ENCODE measurements at places on chromosomes 3 and 15.

DNA sequence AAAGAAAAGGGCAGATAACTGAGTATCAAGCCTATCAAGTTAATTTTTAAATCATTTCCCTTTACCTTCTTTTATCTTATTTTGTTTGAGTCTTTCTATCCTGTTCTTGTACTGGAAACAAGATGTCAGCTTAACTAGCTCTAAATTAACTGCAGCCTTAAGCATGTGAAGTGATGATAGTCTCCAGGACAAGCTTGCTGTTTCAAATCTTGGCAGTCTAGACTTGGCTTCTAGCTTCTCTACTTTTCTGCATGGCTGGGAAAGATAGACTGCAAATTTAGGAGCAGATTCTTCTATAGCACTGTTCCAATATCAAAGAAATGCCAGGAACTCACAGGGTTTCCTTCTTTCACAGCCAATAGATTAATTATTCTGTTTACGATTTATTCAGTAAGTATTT lies 1034.4 kb downstream of the TUSC7 start:
- peak; percentile 64 for DNase-seq

DNA sequence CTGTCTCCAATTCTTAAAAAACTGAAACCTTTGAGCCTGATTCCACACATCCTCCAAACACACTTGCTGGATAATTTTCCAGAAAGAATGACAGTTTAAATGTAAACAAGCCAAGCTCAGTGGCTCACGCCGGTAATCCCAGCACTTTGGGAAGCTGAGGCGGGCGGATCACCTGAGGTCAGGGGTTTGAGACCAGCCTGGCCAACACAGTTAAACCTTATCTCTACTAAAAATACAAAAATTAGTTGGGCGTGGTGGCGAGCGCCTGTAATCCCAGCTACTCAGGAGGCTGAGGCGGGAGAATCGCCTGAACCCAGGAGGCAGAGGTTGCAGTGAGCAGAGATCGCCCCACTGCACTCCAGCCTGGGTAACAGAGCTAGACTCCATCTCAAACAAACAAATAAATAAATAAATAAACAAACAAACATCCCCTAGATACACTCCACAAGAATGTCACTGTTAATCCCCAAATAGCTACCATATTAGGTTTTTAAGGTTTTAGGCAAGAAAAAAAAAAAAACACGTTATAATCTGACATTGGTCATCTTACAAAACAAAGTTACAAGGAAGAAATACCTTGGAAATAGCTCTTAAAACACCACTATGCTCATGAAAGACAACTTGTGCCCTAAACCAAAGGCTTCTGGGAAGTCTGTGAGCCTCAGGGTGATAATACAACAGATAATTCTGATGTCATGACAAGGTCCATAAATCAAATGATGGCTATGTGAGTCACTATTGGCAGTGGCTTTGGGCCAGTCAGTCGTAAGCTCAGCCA lies 13.2 kb downstream of the TNIK start:
- peak; percentile 77 for DNase-seq

DNA sequence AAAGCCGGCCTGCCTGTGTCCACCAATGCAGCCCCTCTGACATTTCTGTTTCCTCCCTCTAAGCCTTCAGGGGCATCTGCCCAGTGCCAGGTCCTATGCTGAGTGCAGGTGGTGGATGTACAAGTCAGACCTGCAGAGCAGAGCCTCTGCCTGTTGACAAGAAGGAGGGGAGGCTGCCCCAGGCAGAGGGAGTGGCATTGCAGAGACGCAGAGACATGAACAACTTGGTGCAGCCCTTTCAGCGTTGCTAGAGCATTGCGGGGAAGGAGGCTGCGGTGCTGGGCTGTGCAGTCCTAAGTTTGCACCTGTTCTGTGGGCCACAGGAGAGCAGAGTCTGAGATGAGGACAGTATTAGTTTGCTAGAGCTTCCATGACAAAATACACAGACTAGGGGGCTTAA lies 65.2 kb downstream of the LSM3 start:
- no peak for DNase-seq

DNA sequence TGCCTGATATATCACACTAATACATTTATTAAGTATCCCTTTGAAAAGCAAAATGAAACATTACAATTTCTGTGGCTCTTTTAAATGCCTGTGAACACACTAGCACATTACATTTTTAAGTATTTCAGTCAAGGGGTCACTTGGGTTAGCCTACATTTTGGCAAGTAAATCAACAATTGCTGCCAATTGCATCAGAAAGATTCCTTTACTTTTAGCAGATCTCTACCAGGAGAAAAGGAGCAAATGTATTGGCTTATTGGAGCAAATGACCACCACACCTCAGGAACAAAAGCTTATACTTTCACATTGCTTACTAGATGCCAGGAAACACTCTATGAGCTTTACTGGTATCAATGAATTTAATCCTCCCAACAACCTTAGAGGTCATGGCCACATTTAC lies 947.1 kb downstream of the FHIT start:
- no peak for DNase-seq

GRCh38 chr3:187305881-187306280 lies 14.3 kb upstream of the MASP1 start:
- DNase-seq = no peak

DNA sequence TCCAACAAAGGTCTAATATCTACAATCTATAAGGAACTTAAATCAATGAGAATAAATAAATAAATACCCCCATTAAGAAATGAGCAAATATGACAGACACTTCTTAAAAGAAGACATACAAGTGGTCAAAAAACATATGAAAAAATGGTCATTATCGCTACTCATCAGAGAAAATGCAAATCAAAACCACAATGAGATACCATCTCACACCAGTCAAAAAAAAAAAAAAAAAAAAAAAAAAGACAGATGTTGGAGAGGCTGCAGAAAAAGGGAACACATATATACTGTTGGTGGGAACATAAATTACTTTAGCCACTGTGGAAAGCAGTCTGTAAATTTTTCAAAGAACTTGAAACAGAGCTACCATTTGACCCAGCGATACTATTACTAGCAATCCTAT lies 31.6 kb upstream of the OR5H6 start:
- no peak for DNase-seq

DNA sequence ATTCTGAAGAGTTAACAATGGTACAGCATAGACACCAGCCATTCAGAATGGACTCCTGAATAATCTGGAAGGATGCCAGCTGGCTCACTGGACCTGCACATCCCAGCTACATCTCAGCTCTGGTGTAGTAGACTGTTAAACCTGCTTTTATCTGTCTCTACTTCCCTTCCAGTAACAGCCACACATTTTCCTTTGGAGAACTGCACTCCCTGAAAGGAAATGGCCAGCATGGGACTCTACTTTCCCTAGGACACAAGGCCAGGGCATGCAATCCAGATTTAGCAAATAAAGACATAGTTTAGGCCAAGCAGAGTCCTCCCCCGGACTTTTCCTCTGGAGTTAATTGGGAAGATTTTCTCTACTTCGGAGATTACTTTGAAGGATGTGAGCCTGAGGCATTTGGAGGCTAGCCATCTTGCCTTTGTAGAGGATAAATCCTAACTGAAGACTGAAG lies 82.7 kb upstream of the TCF12 start:
- peak; percentile 82 for DNase-seq

DNA sequence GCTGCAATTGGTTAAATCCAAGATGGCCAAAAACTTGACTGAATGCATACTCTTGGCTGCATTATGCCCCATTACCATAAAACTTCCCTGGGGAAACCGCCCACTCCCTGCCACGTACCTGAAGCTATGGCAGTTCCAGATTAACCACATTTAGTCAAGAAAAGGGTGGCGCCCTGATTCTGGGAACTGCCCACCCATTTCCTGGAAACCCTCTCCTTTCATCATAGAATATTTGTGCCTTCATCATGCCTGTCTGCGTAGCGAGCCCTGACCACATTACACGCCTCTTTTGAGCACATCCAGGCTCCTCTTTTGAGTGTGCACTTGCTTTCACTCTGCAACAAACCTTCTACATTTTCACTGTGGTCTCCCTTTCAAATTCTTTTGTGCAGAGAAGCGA lies 5.2 kb downstream of the LINS1 start:
- no peak for DNase-seq

DNA sequence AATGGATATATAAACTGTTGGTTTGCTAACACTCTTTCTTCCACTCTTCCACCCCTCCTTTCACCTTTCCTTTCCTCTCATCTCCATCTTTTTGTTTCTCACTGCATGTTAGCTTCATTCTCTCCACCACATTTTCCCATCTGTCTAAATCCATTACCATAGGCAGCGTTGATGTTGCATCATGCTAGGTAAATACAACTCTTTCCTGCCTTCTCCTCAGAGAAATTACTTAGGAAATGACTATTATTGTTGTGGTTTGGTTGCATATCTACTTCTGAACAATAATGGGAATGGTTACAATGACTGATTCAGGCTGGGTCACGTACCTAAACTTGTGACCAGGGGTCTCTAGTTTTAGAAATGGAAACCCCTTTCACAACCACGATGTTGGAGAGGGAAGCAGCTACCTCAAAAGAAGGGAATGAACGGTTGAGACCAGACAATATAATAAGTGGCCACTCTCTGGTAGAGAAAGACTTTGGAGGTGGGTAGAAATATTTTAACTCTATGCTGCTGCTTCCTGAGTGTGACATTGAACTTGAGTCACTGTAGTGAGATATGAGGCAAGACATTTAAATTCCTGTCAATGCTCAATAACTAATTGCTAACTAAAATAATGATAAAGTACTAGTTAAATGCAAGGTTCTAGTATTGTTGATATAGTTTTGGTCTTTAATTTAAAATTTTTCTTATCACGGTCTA lies 314.1 kb upstream of the TGFBR2 start:
- no peak for DNase-seq

GRCh38 chr3:149299938-149300801 lies 33.3 kb downstream of the TM4SF18 start:
- DNase-seq = no peak

DNA sequence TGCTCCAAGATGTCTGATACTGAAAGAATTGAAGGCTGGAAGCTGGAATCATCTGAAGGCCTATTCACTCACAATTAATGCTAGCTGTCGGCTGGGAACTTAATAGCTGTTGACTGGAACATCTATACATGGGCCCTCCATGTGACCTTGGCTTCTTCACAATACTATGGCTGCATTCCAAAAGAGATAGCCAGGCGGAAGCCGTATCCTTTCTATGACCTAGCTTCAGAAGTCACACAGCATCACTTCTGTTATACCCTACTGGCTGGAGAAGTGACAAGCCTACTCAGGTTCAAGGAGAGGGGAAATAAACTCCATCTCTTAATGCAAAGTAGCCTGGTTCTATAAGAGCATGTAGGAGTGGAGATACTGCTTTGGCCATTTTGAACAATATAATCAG lies 50.9 kb upstream of the SPRED1 start:
- DNase-seq = no peak

DNA sequence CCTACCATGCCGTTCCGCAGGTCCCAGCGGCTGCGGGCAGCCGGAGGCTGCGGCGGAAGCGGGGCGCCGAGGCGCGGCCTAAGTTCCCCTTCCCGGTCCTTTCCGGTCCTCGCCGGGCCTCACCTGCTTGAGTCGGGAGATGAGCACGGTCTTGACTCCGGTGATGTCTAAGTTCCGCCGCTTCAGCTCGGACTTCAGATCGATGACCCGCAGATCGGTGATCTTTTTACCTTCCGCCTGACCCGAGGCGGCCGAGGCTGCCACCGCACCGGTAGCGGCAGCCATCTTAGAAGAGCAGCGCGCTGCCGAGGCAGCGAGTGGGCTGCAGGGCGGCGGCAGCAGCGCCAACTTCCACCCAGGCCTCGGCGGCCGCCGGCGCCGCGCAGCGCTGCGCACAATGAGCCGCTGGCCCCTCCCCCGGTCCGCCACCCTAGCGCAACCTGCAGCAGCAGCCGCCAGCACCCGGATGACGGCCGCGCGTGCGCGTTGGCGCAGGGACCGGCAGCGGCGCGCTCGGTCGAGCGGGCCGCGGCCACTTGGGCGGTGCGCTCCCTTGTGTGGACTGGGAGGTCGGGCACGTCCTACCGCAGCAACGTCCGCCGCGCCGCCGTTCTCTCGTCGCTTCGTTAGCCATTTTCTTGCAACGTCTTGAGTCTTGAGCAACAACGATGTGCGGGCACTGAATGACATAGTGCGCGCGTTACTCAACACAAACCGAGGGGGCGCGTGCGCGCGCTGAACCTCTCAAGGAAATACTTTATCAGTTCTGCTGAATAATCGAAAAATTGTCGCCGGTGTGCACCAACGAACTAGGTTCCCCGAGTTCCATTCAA lies at the start of gene SLTM:
Gene SLTM (minus strand): TSS at position 399 of the 833 bp plus-strand sequence. CDS start 114 bp downstream, at position 285.
- DNase-seq = peak; percentile 87

- DNase-seq = no peak
These were observed 157.2 kb upstream of the MYRIP start for GRCh38 chr3:39651993-39652739.

GRCh38 chr3:100634493-100635272 lies 25.3 kb downstream of the ADGRG7 start:
- no peak for DNase-seq

DNA sequence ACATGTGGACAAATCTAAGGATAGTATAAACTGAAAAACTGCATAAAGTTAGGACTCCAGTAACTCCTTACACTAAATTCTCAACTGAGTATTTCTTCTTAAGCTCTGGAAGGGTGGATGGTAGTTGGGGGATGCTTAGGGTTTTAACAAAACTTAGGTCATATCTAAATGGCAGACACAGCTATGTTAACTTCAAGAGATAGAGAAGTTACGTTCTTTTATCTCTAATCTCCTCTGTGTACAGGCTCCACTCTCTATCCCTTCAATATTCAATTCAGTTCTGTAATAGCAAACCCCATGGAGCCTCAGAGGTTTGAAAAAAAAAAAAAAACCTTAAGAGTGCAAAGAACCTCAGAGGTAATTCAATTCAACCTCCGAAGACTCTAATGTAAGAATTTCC lies 3.1 kb downstream of the CMTM6 start:
- DNase-seq = no peak

GRCh38 chr15:40782609-40783227 lies 12.9 kb downstream of the C15orf62 start:
- no peak for DNase-seq

- no peak for DNase-seq
These were observed 5.6 kb upstream of the RBMS3 start for GRCh38 chr3:29275309-29275708.

- DNase-seq = no peak
These were observed 303.9 kb downstream of the PDCD6IP start for GRCh38 chr3:34102288-34102687.
